ENCODE measurements at places on chromosomes 1 and 21. TPM values are rescaled to one million over a fixed set of nuclear protein-coding genes. Genes with fewer than 3 reads are reported as not detected.

- DNase-seq, result no peak
- no peaks in the 10 kb centered on the region for H3K4me1 ChIP-seq
- no peaks in the 10 kb centered on the region for H3K36me3 ChIP-seq
- no peak overlapping the region for H3K27ac ChIP-seq
- no peak overlapping the region for H3K4me3 ChIP-seq
These were observed 222.4 kb downstream of the LRRC40 start for GRCh38 chr1:69982992-69983391.

DNA sequence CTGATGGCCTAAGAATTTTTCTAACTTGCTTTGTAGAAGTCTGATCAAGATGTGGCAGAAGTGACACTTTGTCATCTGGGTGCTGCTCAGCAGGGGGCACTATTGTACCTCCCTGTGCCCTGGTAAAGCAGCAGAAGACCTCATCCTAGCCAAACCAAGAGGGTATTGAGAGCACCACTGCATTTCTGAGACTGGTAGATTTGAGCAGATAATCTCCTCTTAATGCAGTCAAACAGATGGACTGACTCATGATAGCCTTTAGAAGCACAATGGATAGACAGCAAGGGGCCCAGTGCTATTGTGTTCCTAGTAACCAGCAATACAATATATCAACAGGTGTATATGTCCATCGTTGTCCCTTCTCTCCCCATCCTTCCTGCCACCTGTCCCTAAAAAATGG, 5.7 kb downstream of the TPM3 start:
- no peak overlapping the region for H3K4me3 ChIP-seq
- peaks cover 5% of the 10 kb centered on the region for H3K4me1 ChIP-seq
- DNase-seq, result peak; percentile 73
- H3K27me3 ChIP-seq, result no peaks in the 10 kb centered on the region

- no peaks in the 10 kb centered on the region for H3K36me3 ChIP-seq
- no peaks in the 10 kb centered on the region for H3K4me1 ChIP-seq
- no peaks in the 10 kb centered on the region for H3K27me3 ChIP-seq
These were observed 23.2 kb downstream of the MORN1 start for GRCh38 chr1:2368053-2368744.

DNA sequence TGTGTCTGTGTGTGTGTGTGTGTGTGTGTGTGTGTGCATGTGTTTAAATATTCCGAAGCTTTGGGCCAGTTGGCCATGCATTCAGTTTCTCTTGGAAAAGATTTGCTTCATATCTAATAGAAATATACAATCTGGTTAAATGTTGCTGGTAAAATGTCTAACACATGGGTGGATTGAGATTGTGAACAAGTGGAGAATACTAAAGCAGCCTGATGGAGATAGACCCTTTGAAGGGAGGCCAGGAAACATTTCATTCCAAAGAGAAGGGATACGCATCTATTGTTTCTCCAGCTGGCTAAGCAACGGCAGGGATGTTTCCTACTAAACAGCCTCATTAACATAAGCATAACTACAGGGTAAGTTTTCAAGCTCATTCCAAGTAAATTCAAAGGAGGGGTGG, 257.5 kb upstream of the PTBP2 start:
- peaks cover 18% of the 10 kb centered on the region for H3K4me1 ChIP-seq
- no peak overlapping the region for H3K27ac ChIP-seq
- no peak for DNase-seq
- H3K4me3 ChIP-seq, result no peak overlapping the region

DNA sequence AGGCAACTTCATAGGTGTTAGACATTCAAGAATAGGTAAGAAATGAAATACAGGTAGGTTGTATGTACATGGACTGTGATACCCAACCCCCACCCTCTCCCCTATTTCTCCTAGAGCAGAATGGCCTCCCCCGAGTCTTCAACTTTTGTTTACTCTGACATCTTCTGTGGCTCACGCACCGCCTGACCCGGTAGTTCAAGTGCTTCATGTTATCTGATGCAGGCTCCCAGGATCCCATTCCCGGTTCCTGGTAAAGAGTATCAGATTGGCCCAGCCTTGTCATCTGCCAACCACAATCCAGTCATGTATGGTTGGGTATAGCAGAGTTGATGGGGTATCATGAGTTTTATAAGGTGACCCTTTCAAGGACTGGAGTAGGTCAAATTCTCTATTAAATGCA, 9.1 kb downstream of the GNAI3 start:
- DNase-seq, result no peak
- H3K36me3 ChIP-seq, result no peaks in the 10 kb centered on the region
- H3K4me3 ChIP-seq, result no peak overlapping the region
- no peaks in the 10 kb centered on the region for H3K4me1 ChIP-seq
- no peak overlapping the region for H3K27ac ChIP-seq

Gene DNAJC28
- total RNA-seq, result 4.3 TPM

GRCh38 chr21:37259426-37259825, 7.7 kb downstream of the VPS26C start:
- no peak overlapping the region for H3K4me3 ChIP-seq
- DNase-seq, result no peak
- H3K4me1 ChIP-seq, result peaks cover 4% of the 10 kb centered on the region

GRCh38 chr1:32984455-32985171, 20.0 kb upstream of the RNF19B start:
- H3K4me1 ChIP-seq, result peaks cover 12% of the 10 kb centered on the region
- DNase-seq, result no peak
- H3K27me3 ChIP-seq, result no peaks in the 10 kb centered on the region
- H3K27ac ChIP-seq, result peak overlapping the region; percentile 48
- H3K4me3 ChIP-seq, result no peak overlapping the region

DNA sequence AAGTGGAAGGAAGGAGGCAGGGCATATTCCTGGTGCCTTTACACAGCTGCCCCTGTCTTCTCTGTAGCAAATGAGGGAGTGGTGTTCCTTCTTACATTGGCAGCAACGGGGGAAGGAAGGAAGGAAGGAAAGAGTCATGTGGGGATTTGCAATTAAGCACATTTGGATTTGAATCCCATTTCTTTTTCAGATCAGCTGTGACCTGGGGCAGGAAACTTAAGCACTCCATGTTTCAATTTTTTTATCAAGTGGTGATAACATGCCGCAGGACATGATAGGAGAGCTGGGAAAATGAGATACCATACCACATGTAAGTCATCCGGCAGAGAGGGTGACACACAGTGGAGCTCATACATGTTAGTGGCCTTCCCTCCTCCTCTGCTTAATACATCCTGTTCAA, 186.8 kb downstream of the APP start:
- H3K4me1 ChIP-seq, result peaks cover 9% of the 10 kb centered on the region
- no peak overlapping the region for H3K27ac ChIP-seq
- no peaks in the 10 kb centered on the region for H3K27me3 ChIP-seq
- DNase-seq, result no peak

Gene PLEKHA6
- 17.0 TPM for total RNA-seq

Gene WLS
- 2.7 TPM for total RNA-seq

- no peak overlapping the region for H3K27ac ChIP-seq
- H3K36me3 ChIP-seq, result no peaks in the 10 kb centered on the region
- no peaks in the 10 kb centered on the region for H3K4me1 ChIP-seq
- no peak overlapping the region for H3K4me3 ChIP-seq
- DNase-seq, result no peak
These were observed 62.5 kb upstream of the TARBP1 start for GRCh38 chr1:234541286-234541975.

Gene UAP1
- 32.9 TPM for total RNA-seq
